CMK (cell line): ENCODE measurements at places on chromosomes 13 and 19.
A peak's percentile ranks its signal among the peaks of the same experiment; 100 is the strongest.

- no peak for DNase-seq
These were observed 71.1 kb downstream of the CBY2 start for GRCh38 chr13:45773236-45773635.

- DNase-seq = no peak
These were observed 282.9 kb downstream of the SLITRK5 start for GRCh38 chr13:87954091-87954490.

- no peak for DNase-seq
These were observed 63.0 kb downstream of the MAP4K1 start for GRCh38 chr19:38554676-38555141.

DNA sequence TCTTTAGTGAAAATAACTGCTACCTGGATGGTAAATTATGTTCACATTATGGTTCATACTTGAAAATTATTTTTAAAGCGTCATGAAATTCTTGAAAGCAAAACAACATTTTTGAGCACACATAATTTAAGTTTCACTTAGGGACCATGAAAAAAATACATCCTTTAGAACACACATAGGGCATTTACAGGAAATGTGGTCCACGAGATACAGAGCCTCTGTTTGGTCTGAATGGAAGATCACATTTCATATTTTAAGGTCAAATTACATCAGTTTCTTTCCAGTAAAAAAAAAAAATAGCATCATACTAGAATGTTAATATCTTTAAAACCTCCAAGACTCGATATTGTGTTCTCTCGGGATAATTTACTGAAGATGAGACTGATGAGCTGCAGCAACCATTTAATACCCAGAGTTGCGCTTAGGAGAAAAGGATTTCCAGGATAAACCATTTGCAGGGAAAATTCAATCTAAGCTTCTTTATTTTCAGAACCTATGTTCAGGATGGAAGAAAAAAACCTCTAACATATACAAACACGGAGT is 720.7 kb downstream of the DIAPH3 start:
- peak; percentile 71 for DNase-seq

GRCh38 chr19:43769256-43769655 is 11.5 kb downstream of the KCNN4 start:
- no peak for DNase-seq

GRCh38 chr19:46787331-46788261 is 798 bp downstream of the SLC1A5 start:
- no peak for DNase-seq
